ENCODE measurements at places on chromosomes 11 and 22.

GRCh38 chr11:122977470-122978298, 4.0 kb downstream of the BSX start:
- no peak for DNase-seq

- DNase-seq = no peak
Measured at GRCh38 chr11:114605370-114605769, 9.8 kb upstream of the NXPE4 start.

DNA sequence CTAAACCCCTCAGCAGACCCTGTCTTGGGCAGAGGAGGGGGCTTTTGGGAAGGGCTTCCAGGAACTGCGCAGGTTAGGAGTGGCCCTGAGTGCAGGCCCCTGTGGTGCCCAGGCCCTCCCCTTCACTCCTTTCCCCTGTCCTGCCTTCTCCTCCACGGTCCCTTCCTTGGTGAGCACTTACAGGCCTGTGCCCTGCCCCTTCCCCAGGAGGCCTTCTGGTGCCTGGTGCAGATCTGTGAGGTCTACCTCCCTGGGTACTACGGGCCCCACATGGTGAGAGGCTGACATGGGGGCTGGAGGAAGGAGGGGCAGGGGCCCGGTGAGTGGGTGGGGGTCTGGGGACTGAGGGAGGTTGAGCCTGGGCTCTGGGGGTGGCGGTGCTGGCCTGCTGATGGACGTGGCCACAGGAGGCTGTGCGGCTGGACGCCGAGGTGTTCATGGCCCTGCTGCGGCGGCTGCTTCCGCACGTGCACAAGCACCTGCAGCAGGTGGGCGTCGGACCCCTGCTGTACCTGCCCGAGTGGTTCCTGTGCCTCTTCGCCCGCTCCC, 2.6 kb downstream of the TBC1D10C start:
- no peak for DNase-seq

DNA sequence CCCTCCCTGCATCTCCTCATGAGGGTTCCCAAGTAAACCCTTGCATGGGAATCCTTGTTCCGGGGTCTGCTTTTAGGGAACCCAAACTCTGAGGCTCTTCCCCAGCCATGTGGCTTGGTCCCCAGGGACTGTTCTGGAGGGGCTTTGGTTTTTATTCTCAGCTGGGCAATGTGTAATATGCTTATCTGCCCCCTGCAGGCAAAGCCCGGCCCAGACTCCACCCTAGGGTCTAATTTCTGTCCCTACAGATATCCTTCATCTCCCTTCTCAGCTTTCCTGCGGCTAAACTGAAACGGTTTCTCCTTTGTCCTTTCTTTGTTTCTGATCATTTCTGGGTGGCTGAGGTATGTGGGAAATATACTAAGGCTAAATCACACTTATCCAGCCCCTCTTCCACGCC, 37.1 kb downstream of the TST start:
- no peak for DNase-seq

DNA sequence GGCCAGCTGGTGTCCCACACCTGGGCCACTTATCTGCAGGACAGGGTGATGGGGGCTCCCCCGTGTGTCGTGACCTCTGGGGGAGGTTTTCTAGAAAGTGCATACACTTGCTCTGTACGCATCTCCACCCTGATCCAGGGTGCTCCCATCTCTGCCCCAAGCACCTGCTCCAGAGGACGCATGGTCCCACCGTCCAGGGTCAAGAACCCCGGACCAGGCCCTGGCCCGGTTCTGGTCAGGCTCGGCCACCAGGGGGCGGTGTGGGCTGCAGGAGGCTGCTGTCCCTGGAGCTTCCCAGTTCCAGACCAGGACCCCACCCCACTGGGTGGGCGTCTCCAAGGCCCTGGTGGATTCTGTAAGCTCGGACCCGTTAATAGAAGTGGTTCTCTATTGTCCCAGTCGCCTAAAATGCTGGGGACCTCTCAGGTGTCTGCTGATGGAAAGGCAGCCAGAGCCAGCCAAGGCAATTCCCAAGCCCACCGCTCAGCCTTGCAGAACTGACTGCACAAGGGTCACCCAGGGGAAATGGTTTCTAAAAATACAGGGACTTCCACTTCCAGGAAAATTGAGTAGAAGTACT, 34.7 kb upstream of the SEPTIN5 start:
- no peak for DNase-seq

DNA sequence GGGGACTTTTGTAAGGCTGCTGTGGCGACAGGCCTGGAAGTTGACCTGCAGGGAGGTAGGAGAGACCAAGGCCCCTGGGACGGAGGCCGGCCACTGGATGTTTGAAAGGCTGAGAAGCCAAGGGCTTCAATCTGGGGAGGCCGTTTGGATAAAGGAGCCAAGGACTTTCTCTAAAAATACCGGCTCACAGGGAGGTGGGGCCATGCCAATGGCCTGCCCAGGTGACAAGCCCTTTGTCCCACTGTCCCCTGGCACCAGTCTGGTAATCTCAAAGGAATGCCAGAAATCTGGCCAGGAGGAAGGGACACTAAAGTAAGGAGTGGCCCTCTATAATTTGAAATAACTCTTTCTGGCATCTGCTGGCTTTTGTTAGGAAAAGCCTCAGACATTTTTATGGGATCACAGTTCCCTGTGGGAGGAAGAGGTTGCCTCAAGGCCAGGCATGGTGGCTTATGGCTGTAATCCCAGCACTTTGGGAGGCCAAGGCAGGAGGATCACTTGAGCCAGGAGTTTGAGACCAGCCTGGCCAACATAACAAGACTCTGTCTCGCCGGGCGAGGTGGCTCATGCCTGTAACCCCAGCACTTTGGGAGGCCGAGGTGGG, 1.9 kb upstream of the CHKA start:
- DNase-seq = no peak

- no peak for DNase-seq
Measured at GRCh38 chr11:79237703-79238102, 203.1 kb downstream of the TENM4 start.

DNA sequence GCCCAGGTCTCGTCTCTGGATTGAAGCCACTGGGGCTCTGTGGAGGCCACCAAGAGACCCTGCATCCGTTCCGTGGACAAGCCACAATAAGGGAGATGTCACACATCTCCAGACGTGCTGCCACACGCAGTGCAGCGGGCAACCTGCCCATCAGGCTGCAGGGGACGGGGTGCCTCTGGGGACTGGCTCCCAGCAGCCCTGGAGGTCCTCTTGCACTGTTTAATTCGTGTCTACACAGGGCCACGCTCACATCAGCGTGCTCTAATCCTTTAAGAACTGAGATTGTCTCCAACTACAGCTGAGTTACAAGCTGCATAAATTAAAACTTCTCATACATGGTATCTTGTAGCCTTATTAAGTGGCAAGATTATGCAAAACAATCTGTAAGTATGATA, 1232.2 kb downstream of the BRD1 start:
- DNase-seq = no peak

Measured in nucleus accumbens (tissue), 56 donors.